ENCODE measurements at places on chromosomes 3 and 15.
A peak's percentile ranks its signal among the peaks of the same experiment; 100 is the strongest.

DNA sequence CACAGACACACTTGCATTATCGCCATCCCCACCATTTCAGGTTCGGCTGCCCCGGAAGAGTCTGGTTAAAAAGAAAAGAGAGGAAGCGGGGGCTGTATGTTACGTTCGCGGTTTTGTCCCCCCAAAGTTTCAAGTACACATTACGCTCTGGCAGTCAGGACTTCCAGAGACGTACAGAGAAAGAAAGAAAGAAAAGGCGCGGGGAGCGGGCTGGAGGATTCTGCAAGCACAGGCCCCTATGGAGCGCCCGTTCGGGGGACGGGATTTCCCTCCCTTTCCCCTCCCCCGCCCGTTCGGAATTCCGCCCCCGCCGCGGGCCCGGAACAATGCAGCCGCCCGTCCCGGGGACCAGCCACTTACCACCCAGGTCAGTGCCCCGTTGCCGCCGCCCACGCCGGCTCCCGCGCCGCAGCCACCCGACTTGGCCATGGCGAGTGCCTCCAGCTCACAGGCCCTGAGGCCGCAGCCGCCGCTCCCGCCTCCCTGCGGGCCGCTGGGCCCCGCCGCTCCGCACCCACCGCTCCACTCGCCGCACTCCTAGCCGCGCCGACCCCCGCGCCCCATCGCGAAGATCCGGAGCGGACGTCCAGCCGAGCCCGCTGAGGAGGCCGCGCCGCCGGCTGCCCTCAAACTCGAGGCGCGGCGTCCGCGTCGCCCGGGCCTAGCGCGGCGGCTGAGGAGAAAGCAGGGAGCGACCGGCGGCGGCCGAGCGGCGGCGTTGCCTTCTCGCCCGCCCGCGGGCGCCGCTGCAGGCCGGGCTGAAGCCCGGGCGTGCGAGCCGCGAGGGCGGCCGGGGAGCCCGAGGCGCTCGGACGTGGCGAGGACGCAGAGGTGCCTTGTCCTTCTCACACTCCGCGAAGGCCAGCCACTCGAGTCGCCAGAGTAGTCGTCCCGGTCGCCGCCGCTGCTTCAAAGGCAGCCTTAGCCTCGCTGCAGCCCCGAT lies 567 bp downstream of the TOP2B start:
- DNase-seq, result peak; percentile 52

DNA sequence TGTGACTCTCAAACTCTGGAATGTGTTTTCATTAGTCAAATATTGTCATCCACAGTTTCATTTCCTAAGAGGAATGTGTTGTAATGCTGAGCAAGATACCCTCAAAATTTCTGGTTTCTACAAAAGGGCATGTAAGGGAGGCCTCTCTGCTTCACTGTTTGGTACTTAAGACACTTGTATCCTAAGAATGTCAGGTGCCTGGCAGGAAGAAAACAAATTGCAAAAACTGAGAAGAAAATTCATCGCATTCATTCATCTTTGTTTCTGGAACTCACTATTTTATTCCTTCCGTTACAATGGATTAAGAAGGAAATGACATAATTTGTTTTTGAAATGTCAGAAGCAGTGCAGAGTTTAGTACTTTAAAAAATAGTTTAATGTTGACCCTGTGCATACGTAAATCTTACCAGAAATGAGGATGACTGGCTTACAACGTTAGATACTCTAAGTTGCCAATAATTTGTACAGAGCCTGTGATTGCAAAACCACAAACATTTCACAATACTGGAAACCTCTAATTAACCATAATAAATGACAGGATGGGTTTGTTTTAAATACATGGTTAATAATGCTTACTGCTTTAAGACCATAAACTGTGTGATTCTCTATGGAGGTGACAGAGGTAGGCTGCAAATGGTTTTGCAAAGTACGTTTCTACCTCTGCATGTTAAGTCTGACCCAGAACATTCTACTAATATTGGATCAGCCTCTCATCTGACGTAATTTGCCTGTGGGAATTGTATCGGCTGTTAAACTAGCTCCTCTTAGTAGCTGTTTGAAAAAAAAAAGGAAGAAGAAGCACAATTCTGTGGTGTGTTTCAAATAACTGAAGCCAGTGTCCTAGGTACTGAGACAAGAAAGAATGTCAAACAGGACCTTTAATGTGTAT lies 477.8 kb downstream of the RBMS3 start:
- DNase-seq, result no peak

- DNase-seq, result no peak
Measured at GRCh38 chr15:64589435-64590084, 129.2 kb downstream of the ZNF609 start.

DNA sequence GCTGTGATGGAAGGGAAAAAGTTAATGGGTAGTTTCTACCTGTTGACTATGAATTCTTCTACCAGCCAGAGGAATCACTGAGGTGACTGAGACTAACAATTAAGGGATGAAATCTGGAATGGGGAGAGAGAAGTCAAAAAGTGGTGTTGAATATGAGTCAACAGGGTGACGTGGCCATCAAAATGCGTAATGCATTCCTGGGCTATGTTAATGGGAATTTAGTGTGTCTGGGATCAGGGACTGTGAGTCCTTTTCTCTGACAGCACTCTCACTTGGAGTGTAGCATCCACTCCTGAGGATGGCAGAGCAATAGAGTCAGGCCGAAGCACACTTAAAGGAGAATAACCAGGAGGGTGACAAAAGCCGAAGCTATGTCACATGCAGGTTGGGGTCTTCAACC lies 60.4 kb downstream of the MESD start:
- no peak for DNase-seq

DNA sequence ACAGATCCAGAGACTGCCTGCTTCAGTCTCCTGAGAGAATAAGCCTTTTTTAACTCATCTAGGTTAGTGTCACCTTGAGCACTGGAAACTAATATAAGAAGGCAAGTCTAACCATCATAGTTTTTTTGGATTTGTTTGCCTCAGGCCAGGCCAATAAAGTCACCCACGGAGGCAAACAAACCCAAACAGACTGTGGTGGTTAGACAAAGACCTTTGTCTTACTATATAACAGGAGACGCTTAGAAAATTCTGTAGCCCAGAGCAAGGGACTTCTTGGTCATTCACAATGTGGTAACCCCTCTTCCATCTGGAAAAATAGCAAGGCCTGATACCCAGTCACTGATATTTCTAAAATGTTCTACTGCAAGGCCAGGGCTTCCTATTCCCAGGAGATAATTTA lies 45.3 kb upstream of the PPP2R3A start:
- DNase-seq, result no peak

DNA sequence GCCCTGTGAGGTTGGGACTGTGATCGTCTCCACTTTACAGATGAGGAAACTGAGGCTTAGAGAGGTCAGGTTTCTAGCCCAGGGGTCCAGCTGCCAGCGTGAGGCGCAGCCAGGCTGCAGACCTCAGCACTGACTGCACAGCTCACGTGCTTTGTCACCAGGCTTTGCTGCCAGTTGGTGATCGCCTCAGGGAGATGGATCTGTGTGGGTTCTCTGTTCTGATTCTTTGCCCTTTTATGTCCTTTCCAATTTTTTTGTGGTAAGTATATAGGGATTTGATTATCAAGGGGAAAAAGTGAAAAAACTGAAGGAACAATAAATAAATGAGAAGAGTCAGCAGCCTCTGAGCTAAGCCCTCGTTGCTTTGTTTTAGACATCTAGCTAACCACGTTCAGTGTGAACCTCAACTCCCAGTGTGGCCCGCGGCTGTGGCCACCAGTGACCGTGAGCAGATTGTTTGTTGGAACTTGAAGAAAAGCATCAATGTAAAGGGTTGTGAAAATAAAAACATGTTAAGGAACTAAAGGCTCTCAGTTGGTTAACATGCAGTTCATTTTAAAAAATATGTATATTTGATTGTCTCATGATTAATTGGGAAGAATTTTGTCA lies 117.6 kb downstream of the PDE8A start:
- DNase-seq, result no peak

DNA sequence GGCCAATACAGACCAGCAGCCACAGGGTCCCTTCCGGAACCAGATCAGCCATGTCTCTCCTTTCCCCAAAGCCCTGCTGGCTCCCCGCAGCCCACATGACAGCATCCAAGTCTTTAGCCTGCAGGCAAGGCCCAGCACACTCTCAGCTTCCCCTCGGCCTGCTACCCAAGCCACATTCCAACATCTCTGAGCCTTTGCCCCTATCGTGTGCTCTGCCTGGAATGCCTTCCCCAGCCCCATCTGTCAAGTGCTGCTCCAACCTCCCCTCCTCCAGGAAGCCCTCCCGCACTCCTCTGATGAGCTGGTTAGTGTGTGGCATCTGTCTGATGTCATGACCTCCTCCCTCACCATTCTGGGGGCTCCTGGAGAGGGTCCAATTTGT lies 8.5 kb downstream of the PLXND1 start:
- no peak for DNase-seq

GRCh38 chr15:96122077-96123027 lies 208.1 kb upstream of the NR2F2 start:
- DNase-seq, result no peak

- no peak for DNase-seq
Measured at GRCh38 chr15:90599116-90599515, 69.4 kb downstream of the CRTC3 start.

DNA sequence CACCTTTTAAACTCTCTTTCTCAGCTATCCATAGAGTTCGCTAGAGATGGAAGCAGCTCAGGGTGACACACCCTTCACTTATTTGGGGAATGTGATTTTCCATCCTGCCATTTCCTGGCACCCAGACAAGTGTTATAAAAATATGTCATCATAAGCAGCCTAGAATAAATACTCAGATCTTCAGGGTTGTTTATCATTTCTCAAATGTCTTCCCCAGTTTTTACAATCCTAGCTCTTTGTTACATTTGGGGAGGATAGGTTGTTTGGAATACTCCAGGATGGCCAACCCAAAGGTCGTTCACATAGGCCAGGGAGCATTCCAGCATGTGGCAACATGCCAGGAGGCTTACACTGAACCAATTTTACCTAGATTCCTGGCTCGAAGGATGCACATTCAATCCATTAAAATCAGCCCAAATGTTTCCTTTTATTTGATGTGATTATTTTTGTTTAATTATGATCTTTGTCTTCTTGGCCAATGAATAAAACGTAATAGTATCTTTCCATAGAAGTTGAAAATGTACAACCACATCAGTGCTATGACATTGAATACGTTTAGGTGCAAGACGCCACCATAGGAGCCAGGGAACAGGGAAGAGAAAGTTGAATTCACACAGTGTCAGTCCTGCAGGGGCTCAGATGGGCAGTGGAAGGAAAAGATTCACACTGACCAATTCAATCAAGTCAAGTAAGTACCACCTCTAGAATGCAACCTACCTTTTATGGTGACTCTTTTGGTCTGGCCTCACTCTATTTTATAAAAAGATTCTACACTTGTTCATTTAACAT lies 537.7 kb upstream of the MDFIC2 start:
- no peak for DNase-seq

DNA sequence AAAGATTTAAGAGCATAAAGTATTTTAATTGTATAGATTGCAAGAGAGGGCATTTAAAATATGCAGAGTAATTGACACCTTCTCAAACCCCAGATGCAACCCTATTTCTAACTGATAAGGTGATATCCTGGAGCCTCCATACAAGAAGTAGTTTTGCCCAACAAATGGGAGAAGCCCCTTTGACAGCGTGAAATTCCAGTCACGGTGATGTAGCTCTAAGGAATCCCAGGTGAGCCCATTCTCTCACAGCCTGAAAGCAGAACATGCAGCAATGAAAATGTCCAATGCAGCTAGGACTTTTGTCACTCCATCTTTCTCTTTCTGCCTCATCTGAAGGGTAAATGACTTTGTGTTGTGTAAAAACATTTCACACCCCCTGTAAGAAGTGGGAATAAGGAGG lies 96.4 kb downstream of the TMEM212 start:
- no peak for DNase-seq

- no peak for DNase-seq
Measured at GRCh38 chr3:122586098-122586497, 8.6 kb downstream of the PARP15 start.

GRCh38 chr3:132004571-132004970 lies 30.2 kb downstream of the CPNE4 start:
- DNase-seq, result no peak

- peak; percentile 36 for DNase-seq
Measured at GRCh38 chr15:101723171-101723873, 951 bp downstream of the TARS3 start.

DNA sequence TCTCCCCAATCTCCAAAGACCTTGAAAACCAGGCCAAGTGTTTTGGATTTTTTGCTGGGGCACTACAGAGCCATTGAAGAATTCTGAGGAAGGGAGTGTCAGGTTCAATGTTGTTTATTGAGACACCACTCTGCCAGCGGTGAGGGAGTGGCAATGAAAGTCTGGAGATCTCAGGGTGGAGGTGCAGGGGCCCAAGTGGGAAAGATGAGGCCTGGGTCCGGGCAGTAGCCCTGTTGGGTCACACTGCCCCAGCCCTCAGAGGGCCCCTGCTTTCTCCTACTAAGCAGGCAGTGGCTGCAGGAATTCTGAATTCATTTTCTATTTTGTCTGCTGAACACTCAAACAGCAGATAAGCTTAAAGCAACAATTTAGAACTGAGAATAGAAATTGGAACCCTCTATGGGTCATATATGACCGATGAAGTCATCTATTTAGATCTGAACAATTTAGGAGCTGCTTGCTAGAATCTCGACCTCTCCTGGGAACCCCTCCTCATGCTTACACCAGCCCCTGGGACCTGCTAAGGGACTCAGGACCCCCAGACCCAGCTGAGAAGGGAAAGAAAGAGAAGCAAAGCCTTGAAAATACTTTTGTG lies 17.9 kb downstream of the HRH1 start:
- DNase-seq, result no peak

- DNase-seq, result no peak
Measured at GRCh38 chr15:71252044-71252739, 136.9 kb downstream of the THSD4 start.

- no peak for DNase-seq
Measured at GRCh38 chr3:169604568-169604967, 58.9 kb downstream of the MECOM start.

DNA sequence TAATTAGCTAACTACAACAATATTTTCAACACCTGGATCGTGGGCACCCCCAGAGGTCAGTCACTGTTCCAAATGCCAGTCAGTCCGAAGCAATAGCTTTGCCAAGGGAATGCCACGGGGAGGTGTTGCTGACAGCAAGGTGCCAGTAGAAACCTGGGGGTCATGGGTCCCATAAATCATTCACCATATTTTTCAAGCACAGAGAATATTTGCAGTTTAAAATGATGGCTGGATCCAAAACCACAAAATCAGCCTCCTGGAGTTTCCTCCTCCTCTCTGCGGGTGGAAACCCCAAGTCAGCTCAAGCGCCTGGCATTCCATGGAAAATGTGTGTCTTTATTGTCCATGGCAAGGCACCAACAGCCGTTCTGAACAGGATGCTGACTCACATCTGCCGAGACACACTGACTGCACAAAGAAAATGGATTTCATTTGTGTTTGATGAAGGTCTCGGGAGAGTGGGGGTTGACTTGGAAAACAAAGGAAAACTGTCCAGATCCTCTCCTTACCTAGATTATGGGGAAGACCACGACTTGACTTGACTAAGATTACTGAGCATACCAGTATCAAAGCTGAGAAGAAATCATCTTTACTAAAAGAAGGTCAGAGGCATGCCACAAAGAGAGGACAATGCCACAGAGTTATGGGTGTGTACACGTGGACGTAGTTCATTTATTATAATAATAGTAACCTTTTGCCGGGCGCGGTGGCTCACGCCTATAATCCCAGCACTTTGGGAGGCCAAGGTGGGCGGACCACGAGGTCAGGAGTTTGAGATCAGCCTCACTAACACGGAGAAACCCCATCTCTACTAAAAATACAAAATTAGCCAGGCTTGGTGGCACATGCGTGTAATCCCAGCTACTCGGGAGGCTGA lies 26.4 kb downstream of the ANXA2 start:
- no peak for DNase-seq
